ENCODE measurements at places on chromosomes 7 and 10. TPM values are rescaled to one million over a fixed set of nuclear protein-coding genes. Genes with fewer than 3 reads are reported as not detected.

GRCh38 chr7:136275794-136276193 is 298.6 kb upstream of the MTPN start:
- H3K27me3 ChIP-seq, result no peaks in the 10 kb centered on the region
- H3K4me3 ChIP-seq, result no peak overlapping the region
- H3K27ac ChIP-seq, result no peak overlapping the region
- no peaks in the 10 kb centered on the region for H3K4me1 ChIP-seq
- no peak for DNase-seq

SORCS3 gene
- total RNA-seq, result not detected

ANKMY2 gene
- total RNA-seq, result 12.1 TPM

DNA sequence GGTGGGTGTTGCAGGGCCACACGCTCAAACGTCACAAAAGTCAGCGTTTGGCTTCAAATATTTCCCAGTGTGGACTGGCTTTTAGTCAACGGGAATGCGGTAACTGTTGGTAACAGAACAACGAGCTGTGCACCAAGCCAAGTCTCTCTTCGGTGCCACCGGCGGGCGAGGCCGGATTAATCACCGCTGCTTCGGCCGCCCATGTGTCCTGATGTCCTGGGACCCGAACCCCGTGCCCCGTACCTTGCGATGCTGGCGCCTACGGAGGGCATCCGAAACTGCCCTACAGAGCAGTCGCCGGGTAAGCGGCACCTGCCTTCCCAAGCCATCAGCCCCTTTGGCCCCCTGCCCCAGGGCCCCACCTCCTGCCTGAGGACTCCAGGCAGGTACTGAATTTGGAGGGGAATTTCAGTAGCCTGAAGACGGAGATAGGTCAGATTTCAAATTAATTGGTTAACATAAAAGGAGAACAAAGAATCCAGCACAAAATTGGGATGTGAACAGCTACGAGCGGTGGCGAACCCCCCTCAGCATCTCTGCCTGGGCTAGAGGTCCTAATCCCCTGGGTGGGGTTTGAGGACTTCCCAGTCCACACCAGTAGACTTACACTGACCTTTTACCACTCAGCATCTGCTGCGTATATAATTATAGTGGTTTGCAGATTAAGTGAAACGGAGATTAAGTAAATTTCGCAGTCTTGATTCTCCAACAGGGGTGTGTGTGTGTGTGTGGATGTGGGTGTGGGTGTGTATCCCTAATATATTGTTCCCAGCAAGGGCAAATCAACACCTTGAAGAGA is at the start of gene LRRC72:
TSS of gene LRRC72 (plus strand) at position 84 of the 799 bp plus-strand sequence. CDS start at position 212, 128 bp downstream.
- no peak within 1 kb of the TSS for H3K27ac ChIP-seq
- no peak for DNase-seq
- H3K36me3 ChIP-seq, result no peaks in the 10 kb centered on the region
- no peak within 1 kb of the TSS for H3K4me3 ChIP-seq

- no peaks in the 10 kb centered on the region for H3K4me1 ChIP-seq
- no peaks in the 10 kb centered on the region for H3K27me3 ChIP-seq
- H3K4me3 ChIP-seq, result no peak overlapping the region
- no peak for DNase-seq
- peaks cover 81% of the 10 kb centered on the region for H3K36me3 ChIP-seq
- no peak overlapping the region for H3K27ac ChIP-seq
Observed at GRCh38 chr10:98246911-98247805, 20.8 kb downstream of the LOXL4 start.

PTPN20 gene
- total RNA-seq, result not detected

CTTNBP2 gene
- total RNA-seq, result not detected

GRCh38 chr10:72069751-72070526 is 18.4 kb downstream of the SPOCK2 start:
- no peak overlapping the region for H3K27ac ChIP-seq
- H3K27me3 ChIP-seq, result no peaks in the 10 kb centered on the region
- H3K4me1 ChIP-seq, result peaks cover 20% of the 10 kb centered on the region
- H3K4me3 ChIP-seq, result no peak overlapping the region

- H3K27ac ChIP-seq, result no peak overlapping the region
- H3K27me3 ChIP-seq, result no peaks in the 10 kb centered on the region
- H3K4me3 ChIP-seq, result no peak overlapping the region
- H3K4me1 ChIP-seq, result no peaks in the 10 kb centered on the region
Observed at GRCh38 chr7:117764031-117764430, 109.2 kb downstream of the CTTNBP2 start.

DNA sequence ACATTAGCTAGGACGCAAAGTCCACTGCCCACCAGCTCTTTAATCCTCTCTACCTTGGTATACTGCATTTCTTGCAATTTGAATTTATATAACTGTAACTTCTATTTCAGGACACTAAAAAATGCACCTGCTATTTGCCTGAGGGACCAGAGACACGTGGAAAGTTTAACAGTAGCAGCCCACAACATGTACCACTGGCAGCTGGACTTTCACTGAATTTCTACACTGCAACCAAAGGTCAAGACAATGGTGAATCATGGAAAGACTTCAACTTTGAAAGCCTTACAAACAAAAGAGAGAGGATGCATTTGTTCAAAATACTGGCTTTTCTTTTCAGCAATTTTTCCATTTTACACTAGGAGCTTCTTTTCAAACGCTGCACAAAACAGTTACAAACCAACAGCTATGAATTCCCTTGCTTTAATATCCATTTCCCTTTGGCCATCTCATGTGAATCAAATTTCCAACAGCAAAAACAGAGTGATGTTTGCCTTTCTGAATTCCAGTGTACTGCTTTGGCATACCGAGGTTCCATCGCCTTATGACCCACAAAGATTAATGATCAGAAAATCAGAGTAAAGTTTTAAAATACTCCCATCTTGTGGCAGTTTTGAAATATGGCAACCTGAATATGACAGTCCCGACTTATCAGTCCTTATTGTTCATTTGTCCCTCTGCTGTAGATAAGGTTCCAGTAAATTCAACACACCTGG is 29.9 kb upstream of the HNRNPH3 start:
- H3K36me3 ChIP-seq, result no peaks in the 10 kb centered on the region
- no peak overlapping the region for H3K4me3 ChIP-seq
- H3K27me3 ChIP-seq, result no peaks in the 10 kb centered on the region
- DNase-seq, result peak; percentile 49
- H3K27ac ChIP-seq, result no peak overlapping the region
- no peaks in the 10 kb centered on the region for H3K4me1 ChIP-seq

All from CD4-positive, CD25-positive, alpha-beta regulatory T cell (primary cell).